NCI-H345 (cell line): ENCODE measurements at places on chromosomes 11 and 22.

- no peak for DNase-seq
Measured at GRCh38 chr11:55714982-55715888, 53.2 kb downstream of the OR4C6 start.

DNA sequence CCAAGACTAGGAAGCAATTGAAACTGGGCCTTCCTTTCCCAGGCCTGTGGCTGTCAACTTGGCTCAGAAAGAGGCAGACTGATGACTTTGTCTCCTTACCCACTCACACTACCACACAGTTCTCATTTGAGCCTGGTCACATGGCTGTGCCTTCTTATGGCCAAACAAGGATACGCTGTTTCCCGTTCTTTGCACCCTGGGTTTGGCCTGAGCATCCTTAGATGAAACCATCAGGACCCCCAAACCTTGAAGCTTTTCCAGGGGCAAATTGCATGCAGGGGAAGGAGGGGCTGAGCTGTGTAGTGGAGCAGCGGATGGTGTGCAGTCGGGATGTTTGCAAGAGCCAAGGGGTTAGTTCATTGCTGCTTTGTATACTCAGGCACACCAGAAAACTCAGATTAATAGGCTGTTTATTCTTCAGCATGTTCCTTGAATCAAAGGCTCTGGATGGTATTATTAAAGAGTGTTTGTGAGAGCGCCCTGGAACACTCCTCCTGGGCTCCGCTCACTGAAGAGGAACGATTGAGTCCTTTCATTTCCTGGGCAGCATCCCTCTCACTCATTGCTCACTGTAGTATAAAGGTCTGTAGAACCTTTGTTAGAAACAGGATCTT is 69.8 kb downstream of the ARFGAP2 start:
- DNase-seq: peak; percentile 27

DNA sequence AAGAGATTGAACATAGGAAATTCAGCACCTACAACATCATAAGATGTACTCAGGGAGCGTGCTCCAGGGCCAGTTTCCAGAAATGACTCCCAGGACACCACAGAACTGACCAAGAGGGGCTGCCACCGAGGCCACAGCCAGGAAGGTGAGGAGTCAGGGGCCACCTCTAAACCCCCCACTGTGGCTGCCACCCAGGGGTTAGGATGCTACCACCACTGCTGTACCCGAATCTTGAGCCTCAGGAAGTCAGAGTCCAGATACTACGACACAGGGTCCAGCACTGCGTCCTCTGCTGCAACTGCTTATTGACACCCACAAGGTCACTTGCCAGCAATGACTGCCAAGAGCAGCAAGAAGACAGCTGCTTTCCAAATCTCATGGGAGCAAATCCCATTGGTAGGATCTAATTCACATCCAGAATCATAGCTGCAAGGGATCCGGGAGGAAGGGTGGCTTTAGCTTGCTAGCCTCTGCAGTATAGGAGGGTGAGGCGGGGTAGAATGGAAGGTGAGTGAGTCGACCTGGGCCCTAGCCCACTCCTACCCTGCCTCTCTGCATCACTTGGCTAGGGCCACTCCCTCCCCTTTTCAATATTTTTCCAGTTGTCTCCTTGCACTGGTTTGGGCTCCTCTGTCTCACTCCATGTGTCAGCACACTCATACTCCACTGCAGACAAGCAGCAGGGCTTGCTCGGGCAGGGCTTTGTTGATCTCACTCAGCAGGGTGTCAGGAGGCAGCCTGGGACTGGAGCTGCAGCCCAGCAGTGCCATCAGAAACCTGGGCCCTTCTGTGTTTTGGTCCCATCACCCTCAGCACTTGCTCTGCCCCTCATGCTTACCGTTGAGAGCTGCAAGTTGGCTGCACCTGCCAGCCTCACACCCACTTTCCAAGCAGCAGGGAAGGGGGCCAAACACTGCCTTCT is 18.1 kb upstream of the CYTH4 start:
- no peak for DNase-seq

DNA sequence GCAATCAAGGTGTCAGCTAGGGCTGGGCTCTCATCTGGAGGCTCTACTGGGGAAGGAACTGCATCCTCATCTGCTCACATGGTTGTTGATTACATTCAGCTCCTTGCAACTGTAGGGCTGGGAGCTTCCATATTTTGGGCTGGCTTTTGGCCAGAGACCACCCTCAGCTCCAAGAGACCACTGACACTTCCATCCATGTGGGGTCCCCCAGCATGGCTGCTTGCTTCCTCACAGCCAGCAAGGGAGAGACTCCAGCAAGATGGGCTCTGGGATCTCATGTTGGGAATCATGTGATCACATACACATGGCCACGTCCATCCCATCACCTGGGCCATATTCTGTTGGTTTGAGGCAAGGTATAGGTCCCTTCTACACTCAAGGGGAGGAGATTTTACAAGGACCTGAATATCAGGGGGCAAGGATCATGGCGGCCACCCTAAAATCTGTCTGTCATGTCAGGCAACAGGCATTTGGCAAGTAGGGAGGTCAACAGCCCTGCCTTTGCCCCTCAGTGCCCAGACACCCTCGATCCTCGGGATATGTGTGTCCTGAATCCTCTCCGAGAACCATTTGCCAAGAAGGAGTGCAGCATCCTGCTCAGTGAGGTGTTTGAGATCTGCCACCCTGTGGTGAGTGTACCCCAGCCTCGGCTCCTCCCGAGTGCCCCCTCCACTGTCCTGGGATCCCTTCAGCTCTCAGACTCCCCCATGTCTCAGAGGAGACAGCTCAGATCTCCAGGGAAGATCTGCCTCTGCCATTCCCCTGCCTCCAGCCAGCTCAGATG is 48.7 kb downstream of the OTOG start:
- no peak for DNase-seq

DNA sequence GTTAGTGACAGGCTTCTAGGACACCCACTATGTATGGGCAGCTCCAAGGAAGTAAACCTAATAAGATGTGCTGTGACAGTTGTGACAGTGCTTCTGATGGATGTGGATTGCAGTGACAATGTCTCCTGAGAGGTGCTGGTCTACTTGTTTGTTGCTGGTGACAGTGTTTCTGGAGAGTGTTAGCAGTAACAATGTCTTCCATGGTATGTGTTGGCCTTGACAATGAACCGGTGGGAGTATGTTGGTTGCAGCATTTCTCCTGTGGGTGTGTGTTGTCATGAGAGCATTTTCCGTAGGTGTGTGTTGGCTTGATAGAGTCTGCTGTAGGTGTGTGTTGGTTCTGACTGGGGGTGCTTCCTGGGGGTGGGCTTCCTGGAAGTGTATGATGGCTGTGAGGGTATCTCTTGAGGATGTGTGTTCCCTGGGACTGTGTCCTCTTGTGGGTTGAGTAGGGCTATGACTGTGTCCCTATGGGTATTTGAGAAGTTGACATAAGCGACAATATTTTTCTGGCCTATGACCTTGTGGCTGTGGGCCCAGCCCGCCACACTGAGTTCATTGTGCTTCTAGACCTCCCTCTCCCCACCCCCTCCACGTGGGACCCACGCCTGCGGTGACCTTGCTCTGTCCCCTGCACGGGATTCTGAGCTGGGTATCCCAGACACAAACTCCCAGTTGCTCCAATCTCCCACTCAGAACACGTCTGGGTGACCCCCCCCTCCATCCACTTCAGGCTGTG is 1.2 kb downstream of the DCHS1 start:
- DNase-seq: no peak

DNA sequence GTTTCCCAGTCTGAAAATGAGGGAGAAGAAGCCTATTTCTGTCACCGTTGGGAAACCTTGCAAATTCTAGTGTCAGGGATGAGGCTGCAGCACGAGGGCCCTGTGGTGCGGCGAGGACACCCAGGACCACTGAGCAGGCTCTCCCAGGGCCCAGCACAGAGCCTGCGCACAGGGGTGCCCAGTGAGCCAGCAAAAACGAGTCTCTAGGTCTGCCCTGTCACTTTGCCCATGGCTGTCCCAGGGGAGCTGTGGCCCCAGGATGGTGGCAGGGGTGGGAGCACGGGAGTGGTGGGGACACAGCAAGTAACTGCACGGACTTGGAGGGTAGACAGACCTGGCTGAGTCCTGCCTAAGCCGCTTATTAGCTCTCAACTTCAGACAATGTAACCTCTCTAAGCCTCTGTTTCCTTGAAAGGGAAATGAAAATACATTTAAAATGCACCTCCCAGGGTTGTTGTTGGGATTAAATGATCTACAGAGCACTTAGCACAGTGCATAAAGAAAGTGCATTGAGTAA is 44.2 kb downstream of the DSCAML1 start:
- DNase-seq: no peak

DNA sequence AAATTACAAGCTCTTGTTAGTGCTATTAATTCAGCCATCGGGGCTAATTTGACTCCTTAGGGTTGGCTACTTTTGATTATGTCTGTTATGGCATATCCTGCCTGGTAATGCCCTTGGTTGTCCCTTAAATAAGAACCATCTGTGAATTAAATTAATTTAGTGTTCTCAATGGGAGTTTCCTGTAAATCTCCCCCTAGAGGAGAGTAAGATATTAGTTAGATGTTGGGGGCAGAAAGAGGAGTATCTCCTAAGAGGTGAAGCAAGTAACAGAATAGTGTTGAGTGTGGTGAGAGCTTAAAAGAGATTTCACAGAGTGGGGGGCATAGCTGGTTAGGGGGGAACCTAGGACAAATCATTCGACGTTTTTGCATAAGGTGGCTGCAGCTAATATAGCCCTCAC is 1126.9 kb downstream of the JRKL start:
- DNase-seq: no peak

DNA sequence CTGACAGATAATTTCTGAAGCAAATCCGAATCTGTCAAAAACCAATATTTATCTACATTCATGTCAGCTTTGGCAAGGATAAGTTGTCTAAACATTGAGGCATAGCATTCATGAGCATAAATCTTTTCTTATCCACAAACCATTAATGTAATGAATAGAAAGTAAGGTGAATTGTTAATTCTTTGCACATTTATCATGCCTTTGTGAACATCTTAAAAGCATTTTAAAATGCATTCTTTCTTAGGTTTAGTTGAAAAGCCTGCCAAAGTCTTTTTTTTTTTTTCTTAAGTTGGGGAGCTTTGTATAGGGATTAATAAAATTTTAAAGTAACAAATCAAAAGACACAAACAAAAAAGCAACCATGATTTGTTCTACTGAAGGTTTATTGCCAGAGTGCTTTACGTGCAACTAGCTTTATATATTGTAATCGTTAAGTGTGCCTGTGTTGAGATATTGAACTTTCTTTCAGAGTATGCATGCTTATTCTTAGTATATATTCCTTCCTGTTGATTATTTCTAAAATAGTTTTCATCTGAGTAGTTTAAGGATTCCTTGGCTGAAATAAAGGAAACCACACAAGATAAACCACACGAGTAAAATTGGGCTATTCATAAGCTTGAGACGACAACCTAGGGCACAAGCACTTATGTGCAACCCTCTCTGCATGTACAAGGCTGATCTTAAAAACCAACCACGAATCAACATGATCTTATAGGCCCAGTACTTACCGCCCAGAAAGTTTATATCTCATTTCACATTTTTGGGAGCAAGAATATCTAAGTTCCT is 1110.9 kb upstream of the CNTN5 start:
- no peak for DNase-seq

- DNase-seq: no peak
Measured at GRCh38 chr11:71268706-71269321, 16.4 kb upstream of the SHANK2 start.

GRCh38 chr11:94150704-94151685 is 22.4 kb downstream of the PANX1 start:
- DNase-seq: no peak

- no peak for DNase-seq
Measured at GRCh38 chr11:25449091-25449490, 882.8 kb upstream of the ANO3 start.

DNA sequence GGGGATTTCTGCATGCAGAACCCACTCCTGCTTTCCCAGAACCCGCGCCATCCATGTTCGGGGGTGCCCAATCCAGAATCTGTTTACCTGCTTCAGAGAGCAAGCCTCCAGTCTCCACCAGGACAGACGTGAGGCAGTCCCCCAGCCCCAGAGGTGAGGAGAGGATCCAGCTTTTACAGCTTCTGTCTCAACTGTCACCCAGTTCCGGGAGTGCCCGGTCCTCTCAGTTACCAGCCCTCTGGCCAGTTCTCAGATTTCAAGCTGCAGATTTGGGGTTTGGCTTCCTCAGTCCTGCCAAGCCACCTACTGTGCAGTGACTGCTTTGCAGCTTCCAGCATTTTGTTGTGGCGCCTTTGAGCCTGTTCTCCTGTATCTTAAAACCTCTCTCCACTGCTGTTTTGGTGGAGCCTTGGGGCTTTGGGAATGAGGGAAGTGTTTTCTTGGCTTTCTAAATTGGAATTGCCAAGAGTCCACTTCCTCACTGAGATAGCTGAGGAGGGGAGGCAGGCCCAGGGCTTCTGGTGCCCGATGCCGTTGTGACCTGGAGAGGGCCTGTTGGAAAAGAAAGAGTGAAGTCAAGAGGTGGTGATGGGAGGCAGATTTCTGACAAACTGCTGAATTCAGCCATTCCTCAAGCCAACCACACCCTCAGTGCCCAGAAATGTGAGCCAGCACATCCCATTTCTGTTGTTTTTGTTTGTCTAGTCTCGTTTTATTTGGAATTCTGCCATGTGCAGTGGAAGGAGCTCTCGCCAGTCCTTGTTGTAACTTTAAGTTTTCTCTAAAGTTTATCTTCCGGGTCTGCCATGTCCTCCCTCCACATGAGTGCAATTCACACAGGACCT is 513.4 kb downstream of the TBC1D22A start:
- no peak for DNase-seq

GRCh38 chr11:13140873-13141655 is 131.9 kb downstream of the RASSF10 start:
- no peak for DNase-seq

DNA sequence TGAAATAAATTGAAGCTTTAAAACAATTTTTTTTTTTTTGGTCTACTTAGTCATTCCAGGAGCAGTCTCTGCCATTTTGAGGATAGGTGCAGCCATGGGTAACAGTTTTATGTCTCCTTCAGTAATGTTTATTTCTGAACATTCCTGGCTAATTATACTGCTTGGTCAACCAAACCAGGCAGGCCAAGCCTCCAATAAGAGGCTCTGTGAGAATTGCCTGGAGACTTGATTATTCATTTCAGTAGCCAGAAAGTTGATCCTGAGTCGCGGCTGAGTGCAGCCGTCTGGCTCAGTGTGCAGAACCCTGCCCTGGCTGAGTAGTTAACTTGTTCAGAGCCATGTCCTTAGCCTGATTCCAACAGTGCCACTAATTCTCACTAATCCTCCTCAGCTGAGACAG is 364.0 kb upstream of the FAT3 start:
- DNase-seq: no peak

DNA sequence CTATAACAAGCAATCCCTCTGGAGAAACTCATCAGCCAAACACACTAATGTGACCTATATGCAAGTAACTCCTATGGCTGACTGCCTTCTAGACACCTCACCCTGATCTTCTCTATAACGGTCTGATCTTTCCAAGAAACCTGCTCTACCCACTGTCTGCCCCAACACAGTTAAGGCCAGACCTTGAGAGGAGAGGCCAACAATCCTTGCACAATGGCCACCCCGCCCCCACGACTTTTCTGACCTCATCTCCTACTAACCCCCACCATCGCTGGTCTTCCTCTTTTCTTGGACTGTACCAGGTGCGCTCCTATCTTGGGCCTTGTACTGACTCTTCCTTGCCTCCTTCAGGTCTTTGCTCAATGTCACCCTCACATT is 12.5 kb downstream of the HIRA start:
- DNase-seq: no peak

GRCh38 chr11:64729851-64730382 is 6.9 kb upstream of the NRXN2 start:
- no peak for DNase-seq

GRCh38 chr11:62702246-62702645 is 5.0 kb downstream of the BSCL2 start:
- DNase-seq: no peak

- no peak for DNase-seq
Measured at GRCh38 chr11:11669233-11669846, 47.5 kb upstream of the GALNT18 start.

- no peak for DNase-seq
Measured at GRCh38 chr22:37534445-37534844, 15.2 kb upstream of the CARD10 start.
